ENCODE measurements at places on chromosomes 2 and 18.

DNA sequence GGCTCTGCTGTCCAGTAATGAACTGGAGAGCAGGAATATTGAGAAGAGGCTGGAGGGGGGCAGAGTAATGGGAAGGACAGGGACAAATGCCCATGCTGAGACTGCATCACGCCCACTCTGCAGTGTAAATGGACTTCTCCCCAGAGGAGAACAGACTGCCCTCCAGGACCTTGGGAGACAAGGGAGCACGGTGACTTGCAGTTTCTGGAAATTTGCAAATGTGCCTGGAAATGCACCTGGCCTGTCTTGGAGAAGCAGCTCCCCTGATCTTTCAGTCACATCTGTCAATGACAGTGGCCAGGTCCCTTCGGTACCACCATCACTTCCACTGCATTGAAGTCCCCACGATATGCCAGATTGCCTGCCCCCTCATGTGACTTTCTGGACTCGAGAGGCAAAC lies 178.7 kb upstream of the SH3BP4 start:
- no peak for DNase-seq

DNA sequence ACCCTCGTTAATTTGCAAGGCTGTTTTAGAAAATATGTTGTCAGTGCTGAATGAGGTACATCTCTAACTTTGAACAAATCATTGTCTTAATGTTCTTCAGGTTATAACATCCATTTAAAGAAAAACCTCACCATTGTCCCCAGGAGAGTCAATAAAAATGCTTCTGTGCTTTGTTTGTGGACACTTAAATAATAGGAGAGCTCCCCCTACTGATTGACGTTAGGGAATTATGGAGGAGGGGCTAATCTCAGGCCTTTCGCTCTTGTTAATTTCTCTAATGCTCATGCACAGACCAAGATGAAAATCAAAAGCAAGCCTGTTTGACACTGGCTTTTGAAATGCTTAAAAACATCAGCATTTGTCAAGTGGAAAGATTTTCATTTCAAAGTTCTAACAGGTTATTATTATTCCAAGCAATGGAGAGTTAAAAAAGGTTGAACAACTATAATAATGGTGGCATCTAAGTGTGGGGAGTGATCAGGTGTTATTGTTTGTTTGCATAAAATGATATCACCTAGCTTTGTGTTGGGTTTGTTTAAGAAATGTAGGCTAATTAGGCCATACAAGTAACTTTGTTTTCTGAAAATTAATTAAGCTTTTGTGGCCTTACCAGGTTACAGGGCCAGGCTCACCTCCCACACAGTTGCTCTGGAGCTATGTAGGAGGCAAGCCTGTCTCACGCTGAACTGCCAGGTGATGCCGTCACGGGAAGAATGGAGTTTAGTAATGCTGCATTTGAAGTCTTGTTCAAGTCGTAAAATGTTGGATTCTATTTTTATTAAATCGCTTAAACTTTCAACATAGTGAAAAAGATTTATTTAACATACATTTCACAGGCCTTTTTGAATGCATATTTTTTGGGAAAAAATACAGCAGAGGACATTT lies 51.7 kb upstream of the SMIM21 start:
- DNase-seq = peak; percentile 87

GRCh38 chr18:46772357-46772756 lies 15.5 kb upstream of the ST8SIA5 start:
- DNase-seq = peak; percentile 66

DNA sequence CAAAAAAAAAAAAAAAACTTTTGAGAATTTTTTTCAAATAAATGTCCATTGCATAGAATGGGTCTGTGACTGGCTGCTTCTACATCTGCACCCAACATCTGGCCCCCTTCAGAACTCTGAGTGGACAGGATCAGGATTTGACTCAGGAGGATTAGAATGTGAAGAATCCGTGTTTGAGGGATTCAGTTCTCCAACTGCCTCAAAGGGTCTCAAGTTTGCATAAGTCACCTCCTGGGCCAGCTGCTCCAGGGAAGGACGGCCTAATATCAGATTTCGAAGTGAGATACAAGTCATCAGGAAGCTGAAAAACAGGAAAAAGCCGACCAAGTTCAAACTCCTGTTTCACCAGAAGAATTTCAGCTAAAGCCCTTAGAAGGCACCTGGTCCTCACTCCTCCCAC lies 10.9 kb downstream of the MAT2A start:
- DNase-seq = no peak

DNA sequence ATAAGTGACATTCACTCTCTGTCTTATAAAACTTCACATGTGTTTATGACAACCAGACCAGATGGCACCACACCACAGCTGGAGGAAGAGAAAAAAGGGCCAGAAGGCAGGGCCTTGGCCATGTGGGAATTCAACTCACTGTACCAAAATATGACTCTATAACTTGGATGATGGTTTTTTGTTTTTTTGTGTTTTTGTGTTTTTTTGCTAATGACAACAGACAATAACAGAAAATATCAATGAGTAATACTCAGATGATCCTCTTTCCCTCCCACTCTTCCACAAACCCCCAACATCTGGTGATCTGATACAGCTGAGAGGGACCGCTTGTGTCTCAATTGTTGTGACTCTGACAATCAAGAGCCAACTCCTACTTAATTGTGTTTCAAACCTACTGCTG lies 12.4 kb downstream of the NMI start:
- DNase-seq = no peak

DNA sequence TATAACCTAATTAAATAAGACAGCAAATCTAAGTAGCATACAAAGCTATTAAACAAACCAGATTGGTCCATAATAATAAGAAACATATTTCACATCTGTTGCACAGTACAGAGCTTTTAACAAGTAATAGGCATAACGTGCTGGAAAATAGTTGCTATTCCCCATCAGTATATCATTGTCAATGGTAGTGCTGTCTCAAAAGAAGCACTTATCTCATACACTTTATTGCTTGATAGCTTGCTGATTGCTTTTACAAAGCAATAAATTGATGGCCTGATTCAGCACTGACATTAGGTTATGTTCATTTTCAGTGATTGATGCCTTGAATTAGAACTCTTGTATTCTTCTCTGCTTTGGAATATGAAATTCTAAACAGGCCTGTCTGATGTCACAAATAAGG lies 641.7 kb downstream of the CBLN2 start:
- DNase-seq = peak; percentile 73

DNA sequence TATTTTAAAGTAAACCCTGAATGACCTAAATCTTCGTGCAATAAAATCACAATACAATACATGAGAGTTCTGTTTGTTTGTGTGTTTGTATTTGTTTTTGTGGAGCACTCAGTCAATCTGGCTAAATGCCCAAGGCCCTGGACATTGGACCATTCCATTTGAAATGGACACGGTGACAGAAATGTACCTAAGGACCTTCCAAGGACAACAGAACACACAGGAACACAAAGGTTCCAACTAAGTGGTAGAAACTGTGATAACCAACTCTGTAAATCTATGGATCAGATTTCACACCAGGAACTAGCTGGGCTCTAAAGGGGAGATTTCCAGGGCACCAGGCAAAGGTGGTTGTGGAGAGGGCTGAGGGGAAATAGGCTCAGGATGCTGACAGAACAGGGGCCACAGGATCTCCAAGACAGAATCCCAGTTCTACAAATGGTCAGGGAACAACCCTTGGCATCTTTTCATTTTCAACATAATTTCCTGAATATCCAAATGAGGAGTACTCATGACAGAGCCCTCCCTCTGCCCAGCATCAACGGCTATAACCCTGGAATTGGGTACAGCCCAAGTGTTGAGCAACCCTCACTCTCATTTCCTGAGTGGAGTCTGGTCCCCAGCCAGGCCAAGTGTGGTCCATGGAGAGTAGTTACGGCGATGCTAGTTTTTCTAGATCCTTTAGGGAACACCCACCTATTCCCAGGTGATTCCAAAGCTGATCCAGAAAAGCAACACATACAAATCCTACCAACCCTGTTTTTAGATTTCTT lies 78.4 kb downstream of the NCKAP5 start:
- DNase-seq = no peak

- no peak for DNase-seq
These were observed 9.1 kb downstream of the NCL start for GRCh38 chr2:231455222-231455621.

DNA sequence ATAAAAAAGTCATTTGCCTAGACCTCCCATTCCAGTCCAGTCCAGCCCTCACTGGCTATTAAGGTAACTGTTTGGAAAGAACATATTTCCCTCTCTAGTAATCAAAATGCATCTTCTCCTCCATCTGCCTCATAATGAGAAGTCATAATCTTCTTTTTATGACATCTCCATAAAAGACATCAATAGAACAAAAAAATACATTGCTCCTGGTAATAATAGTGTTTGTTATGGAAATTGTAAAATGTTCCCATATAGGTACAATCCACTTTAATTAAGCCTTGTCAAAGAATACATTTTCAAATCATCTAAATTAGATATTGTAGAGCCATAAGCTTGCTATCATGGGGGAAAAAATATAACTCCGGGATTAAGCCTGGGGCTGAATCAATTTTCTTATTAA lies 461.6 kb downstream of the LRATD1 start:
- DNase-seq = peak; percentile 27

GRCh38 chr2:11925295-11926066 lies 179.0 kb downstream of the LPIN1 start:
- no peak for DNase-seq

DNA sequence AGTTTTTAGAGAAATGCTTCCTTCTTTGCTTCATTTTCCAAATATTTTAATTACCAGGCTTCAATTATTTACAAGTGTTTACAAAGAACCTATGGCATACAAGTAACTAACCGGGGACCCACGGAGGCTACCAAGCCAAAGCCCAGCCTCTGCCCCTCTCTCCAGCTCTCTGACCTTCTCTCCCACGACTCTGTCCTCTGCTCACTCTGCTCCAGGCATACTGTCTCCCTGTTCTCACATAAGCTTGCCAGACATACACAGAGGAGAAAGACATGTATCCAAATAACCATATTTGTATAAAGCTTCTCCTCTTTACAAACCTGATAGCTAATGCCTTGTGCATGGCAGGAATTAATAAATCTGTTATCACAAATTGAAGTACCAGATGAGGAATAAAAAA lies 141.3 kb downstream of the ZNF521 start:
- no peak for DNase-seq

DNA sequence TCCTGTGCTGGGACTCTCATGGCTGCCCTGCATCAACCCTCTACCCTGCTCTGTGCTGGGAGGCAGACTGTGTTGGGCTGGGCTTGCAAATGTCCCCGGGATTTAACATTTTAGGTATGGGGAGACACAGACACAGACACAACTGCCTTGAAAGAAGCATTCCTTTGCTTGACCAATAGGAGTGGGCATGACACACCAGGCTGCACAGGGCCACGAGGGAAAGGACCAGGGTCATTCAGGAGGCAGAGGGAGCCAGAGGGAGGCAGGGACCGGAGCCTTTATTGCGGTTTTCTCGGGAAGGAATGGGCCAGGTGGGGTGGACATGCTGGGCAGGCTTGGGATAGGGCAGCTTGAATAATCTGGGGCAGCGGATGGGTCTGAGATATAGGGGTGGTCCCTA lies 238.7 kb upstream of the COPS8 start:
- no peak for DNase-seq

- peak; percentile 38 for DNase-seq
These were observed 34.2 kb downstream of the FIGN start for GRCh38 chr2:163701399-163702195.

DNA sequence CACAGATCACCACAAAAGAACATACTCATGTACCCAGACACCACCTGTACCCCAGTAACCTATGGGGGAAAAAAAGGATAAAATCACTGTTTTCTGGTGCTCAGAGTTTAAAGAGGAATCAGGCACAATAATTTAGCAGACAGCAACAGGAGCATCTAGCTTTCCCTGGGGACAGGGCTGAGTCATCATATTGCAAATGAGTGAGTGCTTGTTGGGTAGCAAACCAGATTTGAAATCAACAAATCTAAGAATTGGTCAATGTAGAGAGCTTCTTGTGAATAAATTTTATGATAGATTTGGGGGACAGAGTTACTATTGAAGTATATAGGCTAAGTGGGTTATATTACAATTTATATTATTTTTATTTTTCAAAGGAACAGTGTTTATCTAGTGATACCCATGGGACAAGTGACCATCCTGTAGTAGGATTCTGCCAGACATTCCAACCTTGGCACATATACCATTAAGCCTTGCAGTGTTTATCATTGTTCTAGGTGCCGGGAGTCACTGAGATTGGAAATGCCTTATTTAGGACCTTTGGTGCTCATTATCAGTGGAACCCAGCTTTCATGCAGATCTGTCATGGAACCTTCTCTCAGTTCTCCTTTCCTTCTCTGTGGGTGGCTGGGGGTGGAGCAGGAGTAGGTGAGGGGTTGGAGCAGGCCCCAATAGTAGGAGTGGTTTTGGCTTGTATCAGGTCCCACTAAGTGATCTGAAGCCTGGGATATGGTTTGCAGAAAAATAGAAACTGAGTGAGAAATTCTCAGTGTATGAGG lies 117.2 kb downstream of the CERS6 start:
- DNase-seq = peak; percentile 21

DNA sequence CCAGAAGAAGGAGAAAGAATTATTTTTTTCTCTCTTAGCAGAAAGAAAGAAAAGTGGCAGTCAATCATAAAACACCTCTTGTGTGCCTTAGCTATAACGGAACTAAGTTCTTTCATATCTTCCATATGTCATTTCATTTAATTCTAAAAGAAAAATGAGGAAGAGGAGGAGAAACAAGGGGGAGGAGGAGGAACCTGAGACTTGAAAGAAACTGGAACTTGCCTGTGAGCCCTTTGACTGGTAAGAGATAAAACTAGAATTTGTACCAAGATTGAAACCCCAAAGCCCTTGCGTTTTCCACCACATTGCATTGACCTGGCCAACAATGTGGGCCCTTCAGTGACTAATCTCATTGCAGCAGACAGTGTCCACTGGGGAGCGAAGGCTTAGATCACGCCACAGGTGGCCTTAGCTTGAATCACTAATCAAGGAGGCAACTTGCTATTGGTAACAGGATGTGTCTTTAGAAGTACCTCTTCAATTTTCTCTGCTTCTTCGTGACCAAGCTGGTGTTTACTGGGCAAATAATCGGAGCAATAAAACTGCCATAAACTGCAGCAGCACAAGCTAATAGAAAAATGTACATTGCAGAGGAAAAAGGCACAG lies 307.9 kb downstream of the CLIP4 start:
- DNase-seq = peak; percentile 16

DNA sequence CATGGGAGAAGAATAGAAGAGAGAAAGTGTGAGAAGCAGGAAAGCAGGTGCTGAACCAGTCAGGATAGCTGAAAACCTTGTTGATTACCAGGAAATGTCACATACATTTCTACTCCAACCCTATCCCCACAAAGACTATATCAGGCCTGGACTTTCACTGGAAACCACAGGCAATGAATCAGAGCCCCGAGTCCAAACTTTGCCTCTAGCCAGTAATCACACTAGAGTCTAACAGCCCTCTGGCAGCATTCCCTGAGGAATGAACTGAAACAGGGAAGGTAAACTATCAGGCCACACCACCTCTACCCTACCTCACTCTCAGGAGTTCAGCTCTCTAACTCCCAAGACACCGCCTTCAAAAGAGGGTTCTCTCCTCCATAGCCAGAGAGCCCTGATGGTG lies 18.7 kb upstream of the IHH start:
- DNase-seq = no peak

Measured in NCI-H69 (cell line).